ENCODE measurements at places on chromosomes 3 and 15.

GRCh38 chr15:79028411-79028964 lies 62.1 kb downstream of the RASGRF1 start:
- no peak for DNase-seq

DNA sequence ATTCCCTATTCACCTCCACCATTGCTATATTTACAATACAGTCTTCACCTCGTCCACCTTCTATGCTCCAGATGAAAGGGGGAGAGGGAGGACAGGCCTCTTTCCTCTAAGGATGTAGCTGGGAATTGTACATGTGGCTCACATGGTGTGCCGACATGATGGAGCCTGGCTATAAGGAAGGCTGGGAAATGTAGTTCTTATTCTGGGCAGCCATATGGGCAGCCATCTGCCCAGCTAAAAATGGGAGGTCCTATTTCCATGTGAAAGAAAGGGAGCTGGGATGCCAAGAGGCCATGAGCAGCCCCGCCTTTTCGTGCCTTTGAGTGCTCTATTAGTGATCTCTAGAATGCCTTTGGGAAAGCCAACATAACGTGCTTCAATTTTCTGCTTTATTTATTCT lies 27.1 kb upstream of the MGLL start:
- DNase-seq, result no peak

- no peak for DNase-seq
These were observed 113.2 kb downstream of the MBNL1 start for GRCh38 chr3:152381881-152382295.

- DNase-seq, result no peak
These were observed 9.2 kb upstream of the ITGA11 start for GRCh38 chr15:68441045-68441743.

DNA sequence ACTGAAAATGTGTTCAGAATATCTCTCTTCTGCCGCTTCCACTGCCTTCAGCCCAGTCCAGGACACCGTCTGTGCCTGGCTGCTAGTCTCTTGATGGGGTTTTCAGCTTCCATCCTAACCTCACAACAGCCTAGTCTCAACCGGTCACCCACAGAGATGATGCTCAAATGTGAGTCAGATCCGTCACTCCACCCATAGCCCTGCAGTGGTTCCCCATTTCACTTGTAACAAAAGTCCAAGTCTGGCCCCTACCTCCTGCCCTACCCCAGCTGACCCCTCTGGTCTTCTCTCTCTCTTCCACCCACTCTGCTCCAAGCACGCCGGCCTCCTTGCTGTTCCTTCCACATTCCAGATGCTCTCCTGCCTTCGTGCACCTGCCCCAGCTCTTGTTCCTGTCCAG lies 68.1 kb downstream of the PPARG start:
- no peak for DNase-seq

DNA sequence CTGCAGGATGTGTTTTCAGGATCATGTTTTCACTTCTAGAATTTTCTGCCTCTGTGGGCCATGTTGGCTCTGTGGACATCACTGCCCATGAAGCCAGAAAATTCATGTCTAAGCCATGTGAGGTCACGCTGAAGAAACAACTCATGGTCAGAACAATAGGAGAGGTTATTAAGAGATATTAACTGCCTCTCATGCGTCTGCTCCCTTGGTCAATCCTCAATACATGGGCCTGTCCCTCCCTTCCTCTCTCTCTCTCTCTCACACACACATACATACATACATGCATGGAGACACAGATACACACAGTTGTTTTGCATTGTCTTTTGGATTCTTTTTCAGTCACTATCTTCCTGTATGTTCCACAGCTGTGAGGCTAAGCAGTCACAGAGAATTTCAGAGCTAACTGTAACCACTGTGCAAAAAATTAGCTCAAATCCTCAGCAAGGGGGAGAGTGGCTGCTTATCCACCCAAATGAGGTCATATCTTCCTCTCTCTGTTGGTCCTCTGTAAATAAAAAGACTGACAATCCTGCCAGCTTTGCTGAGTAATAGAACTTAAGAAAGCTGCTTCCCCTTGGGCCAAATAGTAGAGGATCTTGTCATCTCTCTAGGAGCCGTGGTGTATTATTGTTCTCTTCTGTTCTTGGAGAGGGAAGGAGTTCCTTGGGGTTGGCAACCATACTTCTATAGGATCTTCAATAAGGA lies 45.6 kb downstream of the LRTM1 start:
- DNase-seq, result no peak

DNA sequence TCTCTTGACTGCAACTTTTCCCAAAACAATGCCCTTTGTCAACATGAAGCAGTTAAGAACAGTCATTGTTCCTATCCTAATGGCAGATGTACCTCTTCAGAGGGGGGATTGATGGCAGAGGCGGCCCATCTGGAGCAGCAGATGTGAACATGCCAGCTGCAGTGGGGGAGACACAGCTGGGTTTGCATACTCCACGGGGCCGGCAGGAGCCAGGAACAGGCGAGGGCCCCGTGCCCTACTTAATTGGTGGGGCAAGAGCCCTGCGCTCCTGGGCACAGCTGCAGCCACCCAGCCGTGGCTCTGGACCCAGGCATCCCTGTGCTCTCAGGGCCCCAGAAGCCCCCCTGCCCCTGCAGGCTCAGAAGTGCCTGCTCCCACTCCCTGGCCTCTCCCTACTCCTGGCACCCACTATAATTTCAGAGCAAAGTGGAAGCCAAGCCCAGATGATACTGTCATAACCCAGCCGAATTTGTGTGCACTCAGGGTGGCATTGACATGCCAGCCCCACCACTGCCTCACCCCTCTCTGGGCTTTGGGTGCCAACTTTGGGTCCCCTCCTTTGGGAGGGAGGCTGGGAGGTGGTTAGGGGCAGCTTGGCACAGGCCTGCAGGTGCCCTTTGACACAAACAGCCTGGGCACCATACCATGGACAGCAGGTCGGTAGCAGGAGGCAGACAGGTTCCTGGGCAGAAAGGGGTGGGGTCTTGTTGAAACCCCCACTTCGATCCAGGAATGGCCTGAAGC lies 34.6 kb downstream of the ROPN1B start:
- no peak for DNase-seq

- DNase-seq, result no peak
These were observed 53.8 kb downstream of the CACNA2D3 start for GRCh38 chr3:54176106-54176505.
